ENCODE measurements at places on chromosomes 3 and 15.

DNA sequence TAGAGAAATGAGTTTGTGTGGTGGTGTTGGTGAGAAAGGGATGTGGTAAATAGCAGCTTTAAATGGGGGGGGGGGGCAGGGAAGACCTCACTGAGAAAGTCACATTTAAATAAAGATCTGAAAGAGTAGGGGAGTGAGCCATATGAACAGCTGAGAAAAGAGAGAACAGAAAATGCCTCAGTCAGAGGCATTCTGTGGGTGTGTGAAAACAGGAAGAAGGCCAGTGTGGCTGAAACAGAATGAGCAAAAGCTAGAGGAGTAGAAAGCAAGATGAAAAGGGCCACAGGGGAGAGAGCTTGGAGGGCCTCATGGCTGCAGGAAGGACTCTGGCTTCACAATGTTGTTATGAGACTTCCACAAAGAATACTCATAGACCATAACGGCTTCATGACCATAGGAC lies 783.3 kb downstream of the ZPLD1 start:
- DNase-seq, result no peak

- peak; percentile 30 for DNase-seq
These were observed 502.3 kb downstream of the SHQ1 start for GRCh38 chr3:72345980-72346379.

DNA sequence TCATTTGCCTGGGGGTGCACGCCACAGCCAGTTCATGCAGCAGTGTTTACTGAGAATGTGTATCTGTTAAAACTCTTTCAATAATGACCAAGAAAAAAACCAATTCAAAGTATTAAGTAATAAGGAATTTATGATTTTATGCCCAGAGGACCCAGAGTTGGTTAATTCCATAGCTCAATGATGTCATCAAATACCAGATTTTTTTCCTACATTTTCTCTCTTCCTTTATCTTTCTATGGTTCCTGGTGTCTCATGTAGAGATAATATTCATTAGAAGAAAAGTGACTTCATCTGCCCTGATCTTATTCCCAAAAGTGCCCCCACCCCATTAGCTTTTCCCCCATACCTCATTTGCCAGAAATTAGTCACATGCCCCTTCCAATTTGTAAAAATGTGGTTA lies 44.6 kb upstream of the LMCD1 start:
- no peak for DNase-seq

DNA sequence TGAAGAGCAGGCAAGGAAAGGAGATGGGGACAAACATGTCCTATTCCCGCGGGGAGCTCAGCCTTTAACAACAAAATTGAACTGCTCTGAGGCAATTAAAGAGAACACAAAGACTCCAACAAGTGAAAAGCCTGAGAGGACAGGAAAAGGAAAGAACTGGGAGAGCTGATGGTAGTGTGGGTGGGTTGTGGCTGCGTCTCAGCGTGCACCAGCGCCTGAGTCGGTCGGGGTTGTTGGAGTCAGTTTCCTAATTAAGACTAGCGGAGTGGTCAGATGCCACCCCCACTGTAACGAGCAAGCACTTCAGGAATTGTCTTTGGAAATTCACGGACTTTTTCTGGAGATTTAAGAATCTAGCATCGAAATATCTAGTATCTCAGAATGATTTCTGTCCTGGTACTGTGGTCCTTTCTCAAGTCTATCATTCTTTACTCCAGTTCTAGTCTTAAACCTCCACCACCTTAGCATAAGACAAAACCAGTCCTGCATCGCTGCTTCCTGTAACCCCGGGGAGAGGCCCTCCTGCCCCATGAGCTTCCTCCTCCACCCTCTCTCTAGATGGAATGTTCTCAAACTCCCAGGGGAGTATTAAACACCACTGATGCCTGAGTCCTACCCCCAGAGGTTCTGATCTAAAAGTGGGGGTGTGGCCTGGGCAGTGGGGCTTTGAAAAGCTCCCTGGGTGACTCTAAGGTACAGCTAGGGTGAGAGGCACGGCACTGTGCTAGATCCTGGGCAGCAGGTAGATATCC lies 104.0 kb downstream of the CYP19A1 start:
- DNase-seq, result no peak

- no peak for DNase-seq
These were observed 54.6 kb upstream of the EIF1B start for GRCh38 chr3:40254891-40255290.

GRCh38 chr3:43542328-43543043 lies 79.3 kb downstream of the ANO10 start:
- no peak for DNase-seq

- no peak for DNase-seq
These were observed 857.9 kb upstream of the CADM2 start for GRCh38 chr3:84100861-84101260.

- DNase-seq, result peak; percentile 40
These were observed 2.3 kb upstream of the VPS18 start for GRCh38 chr15:40891810-40892446.

GRCh38 chr15:22263738-22264137 lies 183.4 kb downstream of the OR4M2 start:
- DNase-seq, result no peak

DNA sequence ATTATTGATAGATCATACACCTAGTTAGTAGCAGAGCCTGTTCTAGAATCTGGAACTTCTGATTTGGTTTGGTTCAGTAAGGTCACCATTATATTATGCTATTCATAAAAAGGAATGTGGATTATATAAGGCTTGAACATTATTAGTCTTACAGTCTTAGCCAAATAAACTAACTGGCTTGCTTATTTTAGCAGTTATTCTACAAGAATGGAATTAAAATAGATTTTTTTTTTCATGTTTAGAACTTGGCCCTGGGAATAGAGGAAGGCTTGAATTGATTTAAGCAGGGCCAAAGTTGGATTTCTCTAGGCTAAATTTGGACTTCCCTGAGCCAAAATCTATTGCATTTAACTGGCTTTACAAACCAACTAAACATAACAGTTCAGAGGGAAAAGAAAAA lies 24.4 kb downstream of the DTWD1 start:
- no peak for DNase-seq

DNA sequence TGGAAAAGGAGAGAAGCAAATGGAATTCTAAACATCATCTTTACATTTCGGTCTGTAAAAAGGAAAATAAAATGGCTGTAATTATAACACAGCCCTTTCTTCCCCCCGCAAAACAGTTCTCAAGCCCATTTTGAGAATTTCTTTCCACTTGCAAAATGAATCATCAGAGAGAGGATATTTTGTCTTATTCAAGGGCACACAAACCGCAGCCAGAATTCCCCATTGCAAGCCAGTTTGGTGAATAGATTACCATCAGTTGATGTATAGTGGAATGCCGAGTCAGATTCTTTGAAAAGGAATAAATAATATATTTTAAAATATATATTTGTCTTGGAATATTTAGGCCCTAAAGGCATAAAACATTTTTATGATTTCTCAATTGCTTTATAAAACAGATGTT lies 420.4 kb upstream of the SEMA6D start:
- DNase-seq, result no peak

GRCh38 chr15:66802025-66803001 lies 100.3 kb downstream of the SMAD6 start:
- DNase-seq, result no peak

- DNase-seq, result no peak
These were observed 1297.9 kb downstream of the ROBO2 start for GRCh38 chr3:78337801-78338211.

DNA sequence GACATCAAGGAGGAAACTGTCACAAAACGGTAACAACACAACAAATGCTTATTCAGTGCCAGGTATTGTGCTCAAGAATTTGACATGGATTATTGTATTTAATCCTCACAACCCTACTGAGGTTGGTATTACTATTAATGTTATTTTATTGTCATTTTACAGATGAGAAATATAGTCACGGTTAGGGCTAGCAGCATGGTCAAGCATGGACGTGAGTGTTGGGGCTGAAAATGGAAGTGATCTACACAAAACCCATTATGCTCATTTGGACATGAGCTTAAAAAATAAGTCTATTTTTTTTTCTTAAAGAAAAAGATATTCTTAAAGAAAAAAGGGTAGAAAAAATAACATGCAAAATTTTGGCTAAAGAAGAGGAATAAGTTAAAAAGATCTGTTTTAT lies 141.3 kb upstream of the SOX2 start:
- no peak for DNase-seq

GRCh38 chr15:73540161-73540560 lies 93.0 kb downstream of the NPTN start:
- no peak for DNase-seq

GRCh38 chr3:30308131-30308530 lies 298.3 kb upstream of the TGFBR2 start:
- DNase-seq, result no peak

- no peak for DNase-seq
These were observed 52.9 kb downstream of the TLNRD1 start for GRCh38 chr15:81053621-81054020.

DNA sequence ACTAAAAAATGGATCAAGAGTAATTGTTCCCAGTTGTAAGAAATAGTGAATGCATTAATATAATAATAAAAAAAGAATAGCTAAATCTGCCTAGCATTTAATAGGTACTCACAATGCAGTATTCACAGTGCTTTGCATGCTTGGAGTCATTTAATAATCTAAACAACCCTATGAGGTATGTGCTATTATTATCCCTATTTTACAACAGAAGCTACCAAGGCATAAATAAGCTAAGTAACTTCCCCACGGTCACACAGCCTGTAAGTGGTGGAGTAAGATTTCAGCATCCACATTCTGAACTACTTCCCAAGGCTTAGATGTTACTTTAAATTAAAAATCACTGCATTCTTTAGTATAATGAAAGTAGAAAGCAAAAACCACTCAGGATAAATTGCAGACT lies 102.9 kb downstream of the PLCH1 start:
- no peak for DNase-seq

DNA sequence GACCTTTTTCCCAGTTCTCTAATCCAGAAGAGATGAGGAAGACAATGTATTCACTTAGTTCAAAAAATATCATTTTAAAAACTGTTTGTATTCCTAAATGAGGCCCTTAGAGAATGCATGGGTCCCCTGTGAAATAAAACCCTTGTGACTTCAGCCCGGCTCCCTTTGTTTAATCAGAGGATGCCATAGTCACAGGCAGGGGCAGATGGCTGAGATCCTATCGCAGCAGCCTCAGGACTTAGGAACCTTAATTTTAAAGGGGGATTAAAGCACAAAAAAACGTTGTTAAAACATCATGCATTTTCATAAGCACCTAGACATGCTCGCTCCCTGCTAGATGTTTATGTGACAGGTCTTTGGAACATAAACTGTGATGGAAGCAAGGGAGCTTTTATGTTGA lies 176.6 kb downstream of the IL20RB start:
- DNase-seq, result no peak

DNA sequence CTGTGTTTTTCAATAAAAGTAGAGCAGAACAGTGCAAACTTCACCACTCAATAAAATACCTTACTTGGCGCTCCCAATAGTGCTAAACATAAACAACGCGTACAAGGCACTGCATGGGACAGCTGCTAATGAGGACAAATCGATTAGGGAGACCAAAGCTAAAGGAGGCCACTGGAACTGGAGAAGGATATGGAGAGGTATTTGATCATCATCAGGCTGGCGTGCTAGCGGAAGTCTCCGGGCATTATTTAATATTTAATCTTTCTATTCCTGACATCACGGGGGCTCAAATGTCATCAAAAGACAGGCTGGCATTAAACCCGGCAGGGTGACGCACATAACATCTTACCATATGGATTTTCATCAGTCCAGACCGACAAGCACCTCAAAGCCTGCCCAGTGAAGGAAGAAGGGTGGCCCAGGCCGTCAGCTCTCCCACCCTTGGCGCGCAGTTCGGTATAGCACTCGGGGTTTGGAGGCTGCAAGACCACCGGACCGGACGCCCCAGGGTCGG lies 604 bp downstream of the CCPG1 start:
- DNase-seq, result no peak

GRCh38 chr3:37961622-37962431 lies 28.8 kb upstream of the VILL start:
- no peak for DNase-seq

- no peak for DNase-seq
These were observed 4.1 kb downstream of the TJP1 start for GRCh38 chr15:29818141-29818540.

GRCh38 chr15:59794229-59794886 lies 105.2 kb upstream of the BNIP2 start:
- DNase-seq, result no peak

DNA sequence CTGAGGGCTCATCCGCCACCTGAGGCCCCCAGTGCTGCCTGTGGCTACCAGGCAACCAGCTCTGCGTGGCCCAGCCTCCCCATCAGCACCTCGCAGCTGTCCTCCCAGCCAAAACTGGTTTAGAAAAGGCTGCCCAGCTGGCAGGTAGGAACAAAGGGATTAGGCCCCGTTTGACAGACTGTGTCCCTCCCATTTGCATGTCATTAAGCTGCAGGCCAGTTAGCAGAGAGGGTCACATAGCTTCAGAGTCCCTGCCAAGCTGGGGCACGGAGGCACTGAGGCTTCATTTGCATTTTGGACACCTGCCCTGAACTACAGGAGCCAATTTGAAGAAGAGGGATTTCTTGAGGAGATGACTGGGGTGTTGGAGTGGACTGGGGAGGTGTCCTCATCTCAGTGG lies 177.9 kb downstream of the TLE3 start:
- DNase-seq, result no peak

DNA sequence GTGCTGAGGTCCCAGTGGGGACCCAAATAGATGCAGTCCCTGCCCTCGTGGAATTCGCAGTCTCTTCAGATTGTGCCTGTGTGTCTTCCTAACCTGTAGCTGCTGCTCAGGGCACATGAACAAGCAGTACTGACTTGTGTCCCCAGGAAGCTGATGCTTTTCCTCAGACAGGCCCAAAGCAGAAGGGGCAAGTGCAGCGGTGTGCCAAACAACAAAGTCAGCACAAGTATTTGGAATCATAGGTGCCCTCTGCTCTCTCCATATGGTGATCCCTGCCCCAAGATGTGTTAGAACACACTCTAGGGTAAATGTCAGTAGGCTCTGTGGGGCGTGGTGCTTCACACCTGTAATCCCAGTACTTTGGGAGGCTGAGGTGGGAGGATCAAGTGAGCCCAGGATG lies 21.9 kb downstream of the BHLHE40 start:
- no peak for DNase-seq

- no peak for DNase-seq
These were observed 60.2 kb upstream of the ABHD2 start for GRCh38 chr15:89028036-89028435.
